ENCODE measurements at places on chromosomes 5 and 9. TPM values are rescaled to one million over a fixed set of nuclear protein-coding genes. Genes with fewer than 3 reads are reported as not detected.
A peak's percentile ranks its signal among the peaks of the same experiment; 100 is the strongest.

GRCh38 chr9:129278391-129279237 is 100.6 kb upstream of the IER5L start:
- H3K4me3 ChIP-seq: no peak overlapping the region
- no peak overlapping the region for H3K27ac ChIP-seq
- H3K27me3 ChIP-seq: peaks cover 53% of the 10 kb centered on the region
- no peak for DNase-seq
- H3K36me3 ChIP-seq: no peaks in the 10 kb centered on the region

DNA sequence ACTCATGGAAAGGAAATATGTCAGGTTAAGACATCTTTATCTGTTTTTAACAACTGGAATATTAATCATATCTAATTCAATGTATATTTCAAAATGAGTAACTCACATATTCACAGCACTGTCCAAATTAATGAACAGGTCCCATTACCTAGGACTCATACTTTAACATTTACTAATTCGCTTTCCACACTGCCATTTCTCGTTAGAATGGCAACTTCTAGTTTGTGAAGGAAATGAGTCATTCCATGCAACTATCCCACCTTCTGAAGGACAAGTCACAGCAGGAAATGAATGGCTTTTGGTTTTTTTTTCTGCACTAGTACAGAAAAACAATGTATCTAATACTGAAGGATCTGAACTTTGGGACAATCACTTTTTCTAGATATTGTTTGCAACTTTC is 24.6 kb upstream of the IFNK start:
- H3K36me3 ChIP-seq: no peaks in the 10 kb centered on the region
- H3K27me3 ChIP-seq: no peaks in the 10 kb centered on the region
- no peaks in the 10 kb centered on the region for H3K4me1 ChIP-seq
- no peak overlapping the region for H3K27ac ChIP-seq
- H3K4me3 ChIP-seq: no peak overlapping the region

- H3K4me1 ChIP-seq: peaks cover 15% of the 10 kb centered on the region
- H3K4me3 ChIP-seq: no peak overlapping the region
- no peaks in the 10 kb centered on the region for H3K27me3 ChIP-seq
- DNase-seq: no peak
- H3K27ac ChIP-seq: no peak overlapping the region
Measured at GRCh38 chr5:40401284-40402006, 278.3 kb upstream of the PTGER4 start.

GRCh38 chr5:6501701-6502100 is 53.0 kb downstream of the UBE2QL1 start:
- peaks cover 2% of the 10 kb centered on the region for H3K4me1 ChIP-seq
- H3K27ac ChIP-seq: no peak overlapping the region

DNA sequence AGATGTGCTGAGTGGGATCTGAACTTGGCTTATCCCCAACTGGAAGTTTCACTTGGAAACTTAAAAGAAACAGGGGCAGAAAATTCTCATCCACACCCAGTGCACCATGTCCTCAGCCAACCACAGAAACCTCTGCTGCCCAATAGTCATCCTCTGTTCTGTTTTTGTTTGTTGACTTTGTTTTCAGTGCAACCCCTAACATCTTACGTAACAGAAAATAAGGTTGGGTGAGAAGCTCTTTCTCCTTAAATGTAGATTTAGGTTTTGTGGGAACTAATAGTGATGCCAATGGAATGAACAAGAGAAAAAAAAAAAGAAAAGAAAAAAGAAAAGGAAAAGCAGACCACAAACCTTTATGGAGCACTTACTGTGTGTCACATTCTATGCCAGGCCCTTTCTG is 262.8 kb downstream of the PAPPA start:
- DNase-seq: no peak
- H3K27ac ChIP-seq: no peak overlapping the region
- H3K27me3 ChIP-seq: no peaks in the 10 kb centered on the region
- H3K4me3 ChIP-seq: no peak overlapping the region
- no peaks in the 10 kb centered on the region for H3K36me3 ChIP-seq

GRCh38 chr9:123028973-123029372 is 4.5 kb upstream of the GPR21 start:
- H3K27ac ChIP-seq: no peak overlapping the region
- no peak for DNase-seq
- peaks cover 4% of the 10 kb centered on the region for H3K36me3 ChIP-seq
- no peaks in the 10 kb centered on the region for H3K27me3 ChIP-seq
- no peak overlapping the region for H3K4me3 ChIP-seq

- H3K4me3 ChIP-seq: no peak overlapping the region
- peaks cover 62% of the 10 kb centered on the region for H3K4me1 ChIP-seq
- peak overlapping the region; percentile 96 for H3K27ac ChIP-seq
- H3K27me3 ChIP-seq: no peaks in the 10 kb centered on the region
- DNase-seq: peak; percentile 93
Measured at GRCh38 chr9:127955294-127956015, 17.8 kb upstream of the DPM2 start.

GRCh38 chr9:79003514-79003913 is 568.3 kb upstream of the TLE4 start:
- DNase-seq: no peak
- no peaks in the 10 kb centered on the region for H3K27me3 ChIP-seq
- H3K4me3 ChIP-seq: no peak overlapping the region
- H3K27ac ChIP-seq: no peak overlapping the region
- H3K4me1 ChIP-seq: no peaks in the 10 kb centered on the region

DNA sequence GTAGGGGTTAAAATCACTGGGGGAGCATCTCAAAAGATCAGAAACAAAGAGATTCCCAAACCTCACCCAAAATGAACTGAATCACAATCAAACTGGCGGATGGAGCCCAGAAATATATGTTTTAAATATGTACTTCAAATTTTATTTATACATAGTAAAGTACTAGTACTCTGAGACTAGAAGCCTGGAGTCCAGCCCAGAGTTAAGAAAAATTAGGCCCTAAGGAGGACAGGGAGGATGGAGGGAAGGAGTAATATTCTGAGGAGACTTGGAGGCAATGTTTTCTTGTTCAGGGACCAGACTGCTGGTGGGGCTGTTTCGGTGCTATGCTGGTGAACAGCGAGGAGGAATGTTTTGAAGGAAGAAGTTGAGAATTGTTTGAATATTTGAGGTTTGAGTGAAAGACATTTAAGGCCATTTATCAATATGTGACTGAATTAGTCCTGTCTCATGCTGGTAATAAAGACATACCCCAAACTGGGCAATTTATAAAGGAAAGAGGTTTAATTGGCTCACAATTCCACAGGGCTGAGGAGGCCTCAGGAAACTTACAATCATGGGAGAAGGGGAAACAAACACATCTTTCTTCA is 552.4 kb upstream of the DAB2 start:
- no peak for DNase-seq
- H3K4me3 ChIP-seq: no peak overlapping the region
- H3K27me3 ChIP-seq: no peaks in the 10 kb centered on the region
- no peak overlapping the region for H3K27ac ChIP-seq

- H3K27me3 ChIP-seq: no peaks in the 10 kb centered on the region
- H3K4me3 ChIP-seq: no peak overlapping the region
- no peaks in the 10 kb centered on the region for H3K36me3 ChIP-seq
- no peak overlapping the region for H3K27ac ChIP-seq
- no peak for DNase-seq
- H3K4me1 ChIP-seq: peaks cover 9% of the 10 kb centered on the region
Measured at GRCh38 chr5:78353520-78353919, 6.9 kb upstream of the SCAMP1 start.

- no peak overlapping the region for H3K27ac ChIP-seq
- no peaks in the 10 kb centered on the region for H3K27me3 ChIP-seq
- no peak overlapping the region for H3K4me3 ChIP-seq
- H3K36me3 ChIP-seq: no peaks in the 10 kb centered on the region
Measured at GRCh38 chr5:11174591-11174990, 413.6 kb upstream of the DAP start.

DNA sequence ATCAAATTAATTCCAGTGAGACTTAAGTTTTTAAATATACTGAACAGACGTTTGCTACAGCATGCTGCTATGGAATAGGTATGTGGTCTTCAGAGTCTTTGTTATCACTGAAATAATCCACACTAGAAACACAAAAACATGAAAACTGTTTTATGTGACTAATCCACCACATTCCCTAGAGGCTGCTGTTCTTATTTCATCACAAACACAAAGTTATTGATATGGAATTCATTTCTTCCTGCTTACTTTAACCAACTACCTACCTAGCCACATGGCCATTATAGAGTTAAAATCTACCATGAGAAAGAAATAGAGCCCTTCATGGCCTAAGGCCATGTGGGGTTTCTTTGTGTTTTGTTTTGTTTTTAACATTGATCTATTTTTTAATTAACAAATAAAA is 232.3 kb upstream of the PTGER4 start:
- DNase-seq: no peak
- no peaks in the 10 kb centered on the region for H3K27me3 ChIP-seq
- no peak overlapping the region for H3K4me3 ChIP-seq

DNA sequence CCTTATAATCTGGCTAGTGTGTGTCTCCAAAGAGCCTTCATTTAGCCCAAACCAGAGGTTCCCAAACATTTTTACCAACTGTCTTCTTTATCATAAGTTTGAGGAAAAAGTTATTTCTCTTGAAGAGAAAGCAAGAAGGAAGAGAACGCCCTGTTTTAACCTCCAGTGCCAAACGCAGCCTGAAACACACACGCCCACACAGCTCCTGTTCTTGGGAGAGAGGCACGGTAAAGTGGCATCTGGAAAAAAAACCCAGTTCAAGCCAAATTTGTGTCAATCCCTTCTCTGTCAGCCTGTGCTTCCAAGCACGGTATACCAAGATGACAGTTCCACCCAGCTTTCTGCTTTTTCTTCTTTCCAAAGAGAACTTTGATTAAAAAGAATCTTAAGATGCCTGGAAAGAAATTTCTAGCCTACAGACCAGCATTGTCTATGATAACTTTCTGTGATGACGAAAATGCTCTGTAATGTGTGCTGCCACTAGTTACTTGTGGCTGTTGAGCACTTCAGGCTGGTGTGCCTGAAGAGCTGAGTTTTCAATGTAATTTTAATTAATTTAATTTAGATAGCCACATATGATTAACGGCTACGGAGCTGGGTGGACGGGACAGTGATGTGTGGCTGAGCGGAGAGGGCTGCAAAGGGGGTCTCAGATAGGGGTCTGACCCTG is 62.3 kb downstream of the ACER2 start:
- no peak for DNase-seq
- H3K4me3 ChIP-seq: no peak overlapping the region
- no peaks in the 10 kb centered on the region for H3K27me3 ChIP-seq

DNA sequence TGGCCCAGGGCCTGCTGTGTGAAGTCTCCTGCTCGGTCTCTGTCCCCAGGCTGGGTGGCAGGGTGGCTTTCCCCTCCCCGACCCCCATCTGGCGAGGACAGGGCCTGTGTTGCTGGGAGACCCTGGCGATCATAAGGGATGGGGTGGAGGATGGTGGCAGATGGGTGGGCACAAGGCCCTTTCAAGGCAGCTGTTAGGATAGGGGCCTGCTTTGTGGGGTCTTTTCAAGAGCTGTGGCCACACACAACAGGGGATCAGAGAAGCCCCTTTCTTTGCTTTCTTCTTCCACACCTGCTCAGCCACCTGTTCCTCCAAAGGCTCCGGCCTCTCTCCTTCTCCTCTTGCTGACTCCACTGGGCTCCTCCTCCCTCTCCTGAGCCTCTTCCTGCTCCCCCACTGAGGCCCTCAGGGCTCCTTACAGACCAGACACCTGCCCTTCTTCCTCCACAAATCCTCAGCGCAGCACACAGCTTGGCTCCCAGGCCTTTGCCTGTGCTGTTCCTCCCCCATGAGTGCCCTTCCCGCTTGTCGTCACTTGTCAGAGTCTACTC is 15.0 kb upstream of the NEURL1B start:
- H3K36me3 ChIP-seq: no peaks in the 10 kb centered on the region
- no peak overlapping the region for H3K27ac ChIP-seq
- DNase-seq: no peak
- 0 out of 2 replicates have a peak, but pooled peaks cover 7% of the 10 kb centered on the region for H3K4me1 ChIP-seq
- H3K27me3 ChIP-seq: peaks cover 12% of the 10 kb centered on the region

DNA sequence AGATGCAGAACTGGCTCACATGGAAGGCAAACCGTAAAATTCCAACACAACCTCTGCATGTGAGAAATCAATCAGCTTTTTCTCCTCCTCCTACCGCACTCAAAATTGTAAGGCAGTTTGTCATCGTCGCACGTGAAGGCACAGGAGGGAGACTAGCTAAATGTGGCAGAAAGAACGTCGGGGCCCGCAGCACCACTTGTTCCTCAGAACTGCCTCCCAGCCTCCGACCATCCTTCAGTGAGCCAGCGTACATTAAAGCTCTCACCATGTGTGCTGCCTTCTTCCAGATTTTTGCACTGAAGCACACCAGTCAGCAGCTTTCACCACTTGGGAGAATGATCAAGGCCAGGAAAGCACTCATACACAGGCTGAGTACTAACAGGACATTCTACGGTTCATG is 105.9 kb downstream of the RFX3 start:
- H3K27ac ChIP-seq: no peak overlapping the region
- H3K27me3 ChIP-seq: no peaks in the 10 kb centered on the region
- no peaks in the 10 kb centered on the region for H3K36me3 ChIP-seq
- peaks cover 5% of the 10 kb centered on the region for H3K4me1 ChIP-seq
- DNase-seq: no peak
- no peak overlapping the region for H3K4me3 ChIP-seq

DNA sequence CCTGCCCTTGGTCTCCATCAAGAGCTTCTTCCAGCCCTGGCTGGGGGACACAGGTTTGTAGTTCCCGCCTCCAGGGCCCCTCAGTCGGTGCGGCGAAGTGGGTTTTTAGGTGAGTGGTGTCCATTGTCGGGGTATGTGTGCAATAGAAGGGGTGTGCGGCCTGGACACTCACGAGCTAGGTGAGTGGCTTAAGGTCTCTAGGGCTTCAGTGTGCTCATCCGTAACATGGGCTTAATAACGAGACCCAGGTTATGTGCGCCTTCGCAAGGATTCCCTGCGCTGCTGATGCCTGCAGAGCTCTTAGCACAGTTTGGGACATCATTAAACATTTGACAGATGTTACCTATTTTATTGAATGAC is 656 bp downstream of the CEP78 start:
- peaks cover 5% of the 10 kb centered on the region for H3K36me3 ChIP-seq
- DNase-seq: no peak
- peak overlapping the region; percentile 80 for H3K27ac ChIP-seq
- H3K4me1 ChIP-seq: peaks cover 49% of the 10 kb centered on the region
- H3K27me3 ChIP-seq: no peaks in the 10 kb centered on the region
- H3K4me3 ChIP-seq: peak overlapping the region; percentile 96

- DNase-seq: no peak
- H3K4me1 ChIP-seq: no peaks in the 10 kb centered on the region
- H3K27me3 ChIP-seq: no peaks in the 10 kb centered on the region
- no peak overlapping the region for H3K4me3 ChIP-seq
Measured at GRCh38 chr5:128169401-128170017, 85.9 kb downstream of the SLC12A2 start.

GRCh38 chr9:80964914-80965313 is 724.4 kb downstream of the TLE1 start:
- H3K27ac ChIP-seq: no peak overlapping the region
- no peaks in the 10 kb centered on the region for H3K4me1 ChIP-seq
- H3K36me3 ChIP-seq: no peaks in the 10 kb centered on the region
- no peaks in the 10 kb centered on the region for H3K27me3 ChIP-seq

- H3K27ac ChIP-seq: no peak overlapping the region
- peaks cover 11% of the 10 kb centered on the region for H3K36me3 ChIP-seq
- no peaks in the 10 kb centered on the region for H3K27me3 ChIP-seq
- H3K4me1 ChIP-seq: no peaks in the 10 kb centered on the region
Measured at GRCh38 chr5:87329114-87329513, 61.4 kb downstream of the RASA1 start.

- no peak overlapping the region for H3K4me3 ChIP-seq
- no peaks in the 10 kb centered on the region for H3K36me3 ChIP-seq
Measured at GRCh38 chr9:16315720-16316119, 554.8 kb downstream of the BNC2 start.

FSD1L gene
- total RNA-seq: 5.1 TPM

INSYN2B gene
- total RNA-seq: not detected

CDC14B gene
- 33.3 TPM for total RNA-seq

PTBP3 gene
- 52.8 TPM for total RNA-seq

DIPK1B gene
- total RNA-seq: 0.18 TPM

TRIM41 gene
- total RNA-seq: 10.9 TPM

ANKRD20A1 gene
- not detected for total RNA-seq

GAPT gene
- not detected for total RNA-seq

LCN1 gene
- total RNA-seq: not detected
